ENCODE measurements at places on chromosomes 7 and 10.

- no peak for DNase-seq
Observed at GRCh38 chr10:102741726-102742237, 2.0 kb upstream of the WBP1L start.

GRCh38 chr10:4834898-4835405 lies 8.9 kb downstream of the AKR1E2 start:
- DNase-seq = no peak

DNA sequence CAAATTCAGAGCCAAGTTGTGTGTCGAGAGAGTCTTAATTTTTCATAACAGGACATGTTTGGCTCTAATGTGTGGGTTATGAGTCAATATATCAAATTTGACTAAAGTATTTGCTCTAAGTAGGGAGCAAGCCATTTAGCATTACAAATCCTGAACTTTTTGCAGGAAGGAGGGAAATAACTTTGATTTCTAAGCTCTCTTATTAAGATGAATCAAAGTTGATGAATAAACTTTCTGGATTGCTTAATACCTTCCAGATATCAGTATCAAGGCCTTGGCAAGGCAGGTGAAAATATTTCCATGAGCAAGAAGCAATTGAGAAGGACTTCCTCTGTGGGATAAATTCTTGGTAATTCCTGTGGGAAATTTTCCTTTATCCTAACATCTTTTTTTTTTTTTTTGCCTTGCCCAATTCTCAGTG lies 258.8 kb downstream of the AHR start:
- DNase-seq = no peak

- DNase-seq = no peak
Observed at GRCh38 chr10:93458821-93459257, 23.3 kb downstream of the MYOF start.

DNA sequence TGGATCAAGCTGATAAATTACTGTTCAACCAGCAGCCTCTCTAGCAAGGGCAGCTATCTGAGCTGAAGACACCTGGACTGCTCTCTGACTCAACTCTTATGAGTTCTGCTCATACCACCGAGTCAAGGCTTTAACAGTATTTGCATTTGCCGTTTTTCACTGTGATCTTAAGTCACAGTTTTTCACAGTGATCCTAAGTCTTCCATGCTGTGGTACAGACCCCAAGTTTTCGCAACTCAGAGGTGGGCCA lies 31.3 kb downstream of the PIP4K2A start:
- no peak for DNase-seq

DNA sequence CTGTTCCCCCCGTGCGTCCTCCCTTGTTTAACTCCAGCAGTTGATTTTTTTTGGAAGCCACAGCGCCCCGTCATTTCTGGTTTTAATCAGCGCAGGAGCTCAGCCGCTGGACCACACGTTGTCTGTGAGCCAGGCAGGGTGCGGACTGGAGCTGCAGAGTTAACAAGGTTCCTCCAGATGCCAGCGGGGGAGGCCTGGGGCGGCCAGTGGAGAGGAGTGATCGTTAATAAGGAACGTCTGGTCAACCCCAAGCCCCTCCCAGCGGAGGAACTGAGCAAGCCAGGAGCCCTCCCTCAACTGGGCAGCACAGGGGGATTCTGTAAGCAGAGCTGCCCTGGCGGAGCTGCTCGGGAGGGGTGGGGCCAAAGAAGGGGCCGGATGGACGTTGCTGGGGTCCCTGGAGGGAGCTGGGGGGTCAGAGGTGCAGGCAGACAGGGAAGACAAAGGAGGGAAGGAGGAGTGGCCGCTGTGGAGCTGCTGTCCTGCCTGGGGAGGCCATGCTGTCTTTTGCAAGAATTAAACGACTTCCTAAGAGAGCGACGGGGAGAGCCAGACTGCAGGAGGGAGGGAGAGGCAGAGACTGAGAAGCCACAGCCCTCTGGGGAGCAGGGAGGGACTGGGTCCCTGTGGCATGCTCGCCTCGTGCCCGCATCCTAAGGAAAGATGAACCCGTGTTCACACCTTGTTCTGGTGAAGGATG lies 537.1 kb upstream of the FOXK1 start:
- no peak for DNase-seq

DNA sequence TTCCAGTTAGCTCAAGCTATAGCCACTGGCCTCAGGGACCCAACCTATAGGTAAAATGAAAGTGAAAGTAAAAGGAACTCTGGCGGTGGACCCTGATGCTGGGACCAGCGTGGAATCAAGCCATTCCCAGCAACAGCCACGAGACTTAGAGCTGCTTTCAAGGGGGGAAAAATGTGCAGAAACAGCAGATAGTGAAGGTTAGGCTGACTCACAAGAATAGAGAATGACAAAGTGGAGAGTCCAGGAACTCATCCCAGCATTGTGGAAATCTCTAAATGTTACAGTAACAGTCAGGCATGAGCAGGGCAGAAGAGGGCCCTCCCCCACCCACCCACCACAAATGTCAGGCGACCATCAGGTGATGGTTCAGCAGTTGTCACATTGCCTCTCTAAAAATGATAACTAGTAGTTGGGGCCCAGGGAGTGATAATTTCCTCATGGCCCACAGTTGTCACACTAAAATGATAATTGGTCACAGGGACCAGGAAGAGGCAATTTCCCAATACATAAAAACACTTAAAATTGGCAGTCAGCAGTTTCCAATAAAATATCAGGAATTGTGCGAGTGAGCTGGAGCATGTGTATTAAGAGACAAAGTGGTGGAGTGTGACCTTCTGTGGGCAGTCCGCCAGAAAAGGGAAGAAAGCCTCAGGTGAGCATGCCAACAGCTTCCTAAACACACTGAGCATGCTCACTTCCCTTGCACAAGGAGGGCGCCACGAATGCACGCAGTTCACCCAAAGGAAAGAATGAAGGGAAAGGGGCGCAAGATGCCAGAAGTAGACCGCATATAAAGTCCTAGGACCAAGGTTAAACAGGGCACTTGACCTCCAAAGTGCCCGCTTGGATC lies 129.8 kb upstream of the PPP1R3A start:
- DNase-seq = no peak

DNA sequence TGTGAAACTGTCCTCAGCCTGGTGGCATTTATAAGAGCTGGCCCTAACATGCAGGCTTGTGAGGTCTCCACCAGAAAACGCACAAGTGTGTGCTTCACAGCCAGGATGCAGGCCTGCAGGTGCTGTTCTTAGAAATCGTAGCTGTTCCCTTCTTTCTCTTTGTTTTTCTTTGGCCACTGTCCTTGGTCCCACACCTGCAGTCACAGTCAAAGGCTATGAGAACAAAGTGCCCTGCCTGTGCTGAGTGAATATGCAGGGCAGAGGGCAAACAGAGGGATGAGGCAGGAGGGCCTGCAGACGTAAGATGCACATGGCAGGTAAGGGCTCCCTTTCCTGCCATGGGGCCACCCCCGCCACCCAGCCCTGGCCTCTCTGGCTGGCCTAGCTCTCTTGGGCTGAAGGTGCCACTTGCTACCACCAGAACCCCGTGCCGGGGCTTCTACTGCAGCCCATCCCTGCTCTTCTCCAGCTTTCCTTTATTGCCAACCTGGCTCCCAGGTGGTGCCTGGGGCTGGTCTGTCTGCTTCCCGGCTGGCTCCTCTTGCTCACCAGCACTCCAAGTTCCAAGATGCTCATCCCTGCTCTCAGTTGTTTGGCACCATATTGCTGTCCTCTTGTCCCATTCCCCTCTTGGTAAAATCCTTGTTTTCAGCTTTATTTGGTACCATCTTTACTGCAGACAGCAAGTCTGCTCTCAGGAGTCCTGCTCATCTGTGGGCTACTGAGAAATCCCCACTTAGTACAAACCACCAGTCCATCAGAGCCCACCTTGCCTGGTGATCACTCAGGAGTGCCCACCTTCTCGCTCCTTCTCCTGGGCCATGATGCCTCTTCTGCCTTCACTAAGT lies 308.1 kb upstream of the ZMIZ1 start:
- DNase-seq = no peak

DNA sequence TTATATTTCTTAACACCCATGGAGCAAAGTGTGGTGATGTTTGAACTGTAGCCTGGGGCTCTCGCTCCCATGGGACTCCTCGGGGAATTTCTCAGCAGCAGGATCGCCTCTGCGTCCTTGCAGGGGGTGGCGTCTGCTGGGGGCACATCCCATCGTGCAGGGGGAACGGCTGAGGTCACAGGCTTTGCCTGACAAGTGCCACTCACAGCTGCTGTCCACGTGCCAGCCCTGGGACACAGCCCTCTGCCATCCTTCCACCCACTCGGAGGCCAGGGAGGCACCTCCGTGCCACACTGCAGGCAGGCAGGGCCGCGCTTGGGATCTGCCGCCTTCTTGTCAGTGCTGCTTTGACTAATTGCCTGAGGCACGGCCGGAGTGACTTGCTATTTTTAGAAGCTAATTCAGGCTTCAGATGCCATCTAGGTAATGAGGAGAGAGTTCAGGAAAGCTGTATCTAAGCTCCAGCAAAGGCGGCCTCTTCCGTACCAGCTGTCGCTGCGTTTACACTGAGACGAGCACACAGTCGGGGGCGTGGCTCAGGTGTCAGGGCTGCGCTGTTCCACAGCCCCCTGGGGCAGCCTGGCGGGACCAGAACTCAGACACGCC lies 45.7 kb downstream of the PITRM1 start:
- peak; percentile 92 for DNase-seq

DNA sequence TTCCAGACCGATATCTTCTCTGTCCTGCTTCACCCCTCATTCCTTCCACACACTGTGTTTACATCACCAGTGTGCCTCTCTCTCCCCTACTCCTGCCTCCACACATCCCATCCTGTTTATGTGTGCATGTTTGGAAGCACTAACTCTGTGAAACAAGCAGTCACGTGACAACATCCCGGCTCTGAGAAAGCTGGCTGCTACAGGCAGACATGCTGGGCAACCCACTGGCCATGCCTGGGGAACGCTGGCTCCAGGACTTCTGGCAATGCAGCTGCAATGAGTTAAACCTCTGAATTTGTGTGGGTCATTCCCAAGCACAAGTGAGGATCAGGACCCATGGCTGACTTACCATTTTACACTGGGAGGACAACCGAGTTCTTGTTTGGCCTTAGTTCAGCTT lies 74.0 kb downstream of the WNT2 start:
- DNase-seq = no peak

DNA sequence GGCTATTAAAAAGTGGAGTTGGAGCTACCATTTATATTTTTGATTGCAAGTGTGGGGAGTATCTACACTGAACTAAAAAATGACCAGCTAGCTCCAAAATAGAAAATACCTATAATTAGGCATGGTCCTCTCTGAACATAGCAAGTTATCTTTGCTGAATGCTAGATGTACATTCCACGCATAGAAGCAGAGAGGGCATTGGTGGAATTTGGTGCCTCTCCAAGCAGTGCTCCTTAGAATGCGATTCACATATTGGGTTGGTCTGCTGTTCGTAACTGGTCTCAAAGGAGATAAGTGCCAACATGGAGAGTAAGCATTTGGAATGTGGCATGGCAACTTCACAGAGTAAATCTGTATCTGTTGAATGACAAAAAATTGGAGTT lies 196.2 kb downstream of the PTN start:
- no peak for DNase-seq

DNA sequence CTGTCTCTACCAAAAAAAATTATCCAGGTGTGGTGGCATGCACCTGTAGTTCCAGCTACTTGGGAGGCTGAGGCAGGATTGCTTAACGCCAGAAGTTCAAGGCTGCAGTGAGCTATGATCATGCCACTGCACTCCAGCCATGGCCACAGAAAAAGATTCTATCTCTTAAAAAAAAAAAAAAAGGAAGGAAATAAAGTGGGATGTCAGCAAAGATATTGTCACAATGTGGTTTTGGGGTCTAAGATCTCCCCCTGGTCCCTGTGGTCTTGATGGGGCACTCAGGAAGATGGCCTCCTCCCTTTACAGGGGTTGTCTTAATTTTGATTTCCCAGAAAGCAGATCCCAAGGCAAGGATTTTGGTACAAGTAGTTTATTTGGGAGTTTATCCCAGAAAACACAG lies 7.4 kb upstream of the KAZALD1 start:
- no peak for DNase-seq

- no peak for DNase-seq
Observed at GRCh38 chr10:7048061-7048460, 362.8 kb downstream of the SFMBT2 start.

DNA sequence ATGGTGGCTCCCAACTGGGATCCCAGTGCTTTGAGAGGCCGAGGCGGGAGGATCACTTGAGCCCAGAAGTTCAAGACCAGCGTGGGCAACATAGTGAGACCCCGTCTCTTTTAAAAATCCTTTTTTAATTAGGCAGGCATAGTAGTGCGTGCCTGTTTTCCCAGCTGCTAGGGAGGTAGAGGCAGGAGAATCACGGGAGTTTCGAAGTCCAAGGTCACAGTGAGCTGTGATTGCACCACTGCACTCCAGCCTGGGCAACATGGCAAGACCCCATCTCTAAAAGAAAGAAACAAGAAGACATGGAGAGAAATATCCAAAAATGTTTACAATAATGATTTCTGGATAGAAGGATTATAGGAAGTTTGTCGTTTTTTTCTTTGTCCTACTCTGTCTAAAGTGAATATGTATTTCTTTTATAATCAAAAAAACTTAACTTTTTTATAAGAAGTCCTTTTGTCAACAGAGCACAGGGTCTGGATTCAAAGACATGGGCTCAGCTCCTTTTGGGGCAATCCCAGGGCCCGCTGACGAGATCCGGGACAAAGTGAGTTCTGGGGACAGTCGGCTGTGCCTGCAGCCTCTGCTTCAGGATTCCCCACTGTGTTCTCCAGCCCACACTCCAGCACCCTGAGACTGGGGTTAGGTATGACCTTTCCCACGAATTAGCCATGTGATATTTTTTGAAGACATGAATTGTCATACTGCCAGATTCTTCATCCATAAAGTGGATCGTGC lies 45.6 kb downstream of the PDGFA start:
- DNase-seq = no peak

DNA sequence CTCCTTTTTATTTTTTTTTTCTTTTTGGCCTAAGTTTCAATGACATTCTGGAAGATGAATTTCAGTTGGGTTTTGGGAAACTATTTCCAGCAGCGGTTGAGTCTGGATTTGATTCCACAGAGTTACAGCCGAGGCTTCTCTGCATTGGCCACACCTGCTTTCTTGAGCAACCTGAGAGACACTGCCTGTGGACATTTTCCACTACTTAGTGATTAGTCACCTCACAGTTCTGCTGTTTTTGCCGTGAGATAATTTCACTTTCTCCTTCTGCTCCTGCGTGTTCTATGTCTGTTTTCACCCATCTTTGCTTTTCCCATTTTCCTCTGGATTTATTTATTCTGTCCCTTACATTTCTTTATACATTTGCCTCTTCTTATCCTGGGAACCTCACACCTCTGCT lies 243.0 kb downstream of the BICC1 start:
- DNase-seq = no peak

GRCh38 chr7:27547401-27547800 lies 115.3 kb downstream of the HIBADH start:
- DNase-seq = no peak

- no peak for DNase-seq
Observed at GRCh38 chr7:74560086-74560719, 97.3 kb upstream of the GTF2I start.

Data from D721Med (cell line).